ENCODE measurements at places on chromosomes 2 and 18.

DNA sequence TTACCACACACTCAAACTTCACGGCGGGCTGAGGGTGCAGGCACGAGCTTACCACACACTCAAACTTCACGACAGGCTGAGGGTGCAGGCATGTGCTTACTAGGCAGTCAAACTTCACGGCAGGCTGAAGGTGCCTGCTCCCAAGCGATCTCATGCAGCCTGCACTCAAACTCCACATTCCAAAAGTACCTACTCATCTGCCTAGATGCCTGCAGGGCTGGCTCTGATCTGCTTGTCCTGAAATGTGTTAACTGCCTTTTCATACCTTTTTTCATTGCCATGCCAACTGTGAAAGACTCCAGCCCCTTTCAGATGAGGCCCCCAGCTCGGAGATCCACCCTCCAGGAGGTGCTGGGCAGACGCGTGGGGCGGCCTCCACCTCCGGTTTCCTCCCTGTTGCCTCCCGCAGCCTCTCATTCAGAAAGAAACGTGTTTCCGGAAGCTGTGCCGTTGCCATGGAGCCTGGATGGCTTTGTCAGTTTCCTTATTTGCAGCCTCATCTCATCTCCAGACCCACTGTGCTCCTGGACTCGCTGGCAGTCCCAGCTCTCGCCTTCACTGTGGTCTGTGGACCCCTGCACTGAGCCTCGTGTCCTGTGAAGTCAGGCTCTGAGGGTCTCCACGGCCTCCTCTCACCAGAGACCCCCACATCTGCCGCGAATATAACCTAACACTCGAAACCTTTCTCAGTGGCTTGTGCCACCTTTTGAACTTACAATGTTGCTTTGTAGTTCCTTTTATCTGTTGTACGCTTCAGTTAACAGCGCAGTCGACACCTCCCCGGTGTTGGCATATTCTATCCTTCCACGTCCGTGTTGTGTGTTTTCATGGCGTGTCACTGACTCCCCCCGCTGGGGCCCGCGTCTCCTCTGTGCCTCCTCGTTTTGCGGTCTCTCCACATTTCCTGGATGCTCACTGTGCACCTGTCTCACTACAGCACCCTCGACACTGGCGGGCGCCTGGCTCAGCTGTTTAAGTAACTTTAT is 106.1 kb upstream of the ALKAL2 start:
- peak; percentile 24 for DNase-seq

GRCh38 chr2:118980022-118980421 is 38.0 kb downstream of the MARCO start:
- no peak for DNase-seq

GRCh38 chr18:59150236-59150635 is 10.6 kb downstream of the SEC11C start:
- no peak for DNase-seq

DNA sequence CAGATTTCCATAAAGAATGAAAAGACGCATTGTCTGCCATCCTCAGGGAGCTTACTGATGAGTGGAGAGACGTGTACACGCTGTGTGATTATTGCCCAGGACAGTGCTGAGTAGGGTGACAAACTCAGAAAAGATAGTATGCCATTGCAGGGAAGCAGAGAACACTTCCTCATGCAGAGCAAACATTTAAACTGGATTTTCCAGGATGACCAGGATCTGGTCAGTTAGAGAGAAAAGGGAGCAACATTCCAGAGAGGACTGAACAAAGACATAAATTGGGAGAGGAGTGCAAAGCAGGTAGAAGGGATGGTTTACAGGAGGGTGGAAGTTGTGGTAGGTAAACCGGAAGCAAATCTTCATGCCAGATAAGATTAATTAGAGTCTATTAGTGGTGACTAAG is 2.3 kb downstream of the SLC9A2 start:
- no peak for DNase-seq

GRCh38 chr2:129730979-129731378 is 248.5 kb upstream of the RAB6C start:
- no peak for DNase-seq

DNA sequence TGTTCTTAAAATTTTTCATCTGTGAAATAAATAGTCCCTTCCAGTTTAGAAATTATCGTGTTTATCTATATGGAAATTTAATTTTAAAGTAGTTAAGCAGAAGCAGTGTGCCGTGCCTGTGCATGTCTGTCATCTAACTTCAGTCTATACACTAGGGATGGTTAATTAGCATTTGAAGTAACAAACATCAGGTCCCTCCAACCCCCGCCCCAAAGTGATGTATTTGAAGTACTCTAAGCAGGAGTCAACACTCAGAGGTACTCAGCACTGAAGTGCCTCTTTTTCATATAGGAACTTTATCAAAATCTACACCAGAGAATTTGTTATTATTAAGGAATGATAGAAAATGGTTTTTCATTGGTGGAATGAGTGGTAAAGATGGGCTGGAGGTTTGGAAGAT is 33.0 kb downstream of the LANCL1 start:
- DNase-seq = no peak

GRCh38 chr2:133919285-133919684 is 334.6 kb upstream of the MGAT5 start:
- DNase-seq = no peak

GRCh38 chr2:69344305-69344704 is 42.7 kb downstream of the GFPT1 start:
- no peak for DNase-seq

DNA sequence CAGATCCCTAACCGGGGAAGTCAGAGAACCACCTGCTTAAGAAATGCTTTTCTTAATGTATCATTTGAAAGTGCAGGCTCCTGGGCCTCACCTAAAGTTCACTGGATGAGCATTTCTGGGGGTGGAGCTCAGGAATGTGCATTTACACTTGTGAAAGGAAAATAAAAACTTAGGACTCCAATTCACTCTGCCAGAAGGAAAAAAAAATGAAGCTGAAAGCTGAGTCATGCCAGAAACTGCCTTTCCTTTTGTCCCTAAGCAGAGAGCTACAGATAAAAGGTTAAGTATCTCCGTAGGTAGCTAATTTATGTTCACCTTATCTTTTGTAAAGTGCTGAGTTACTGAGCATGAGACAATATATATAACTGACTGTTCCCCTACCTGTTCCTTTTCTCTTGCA is 229.5 kb upstream of the MEX3C start:
- no peak for DNase-seq

GRCh38 chr2:30236591-30237238 is 5.4 kb downstream of the LBH start:
- DNase-seq = no peak

- no peak for DNase-seq
Measured at GRCh38 chr18:7940971-7941370, 373.9 kb downstream of the PTPRM start.

DNA sequence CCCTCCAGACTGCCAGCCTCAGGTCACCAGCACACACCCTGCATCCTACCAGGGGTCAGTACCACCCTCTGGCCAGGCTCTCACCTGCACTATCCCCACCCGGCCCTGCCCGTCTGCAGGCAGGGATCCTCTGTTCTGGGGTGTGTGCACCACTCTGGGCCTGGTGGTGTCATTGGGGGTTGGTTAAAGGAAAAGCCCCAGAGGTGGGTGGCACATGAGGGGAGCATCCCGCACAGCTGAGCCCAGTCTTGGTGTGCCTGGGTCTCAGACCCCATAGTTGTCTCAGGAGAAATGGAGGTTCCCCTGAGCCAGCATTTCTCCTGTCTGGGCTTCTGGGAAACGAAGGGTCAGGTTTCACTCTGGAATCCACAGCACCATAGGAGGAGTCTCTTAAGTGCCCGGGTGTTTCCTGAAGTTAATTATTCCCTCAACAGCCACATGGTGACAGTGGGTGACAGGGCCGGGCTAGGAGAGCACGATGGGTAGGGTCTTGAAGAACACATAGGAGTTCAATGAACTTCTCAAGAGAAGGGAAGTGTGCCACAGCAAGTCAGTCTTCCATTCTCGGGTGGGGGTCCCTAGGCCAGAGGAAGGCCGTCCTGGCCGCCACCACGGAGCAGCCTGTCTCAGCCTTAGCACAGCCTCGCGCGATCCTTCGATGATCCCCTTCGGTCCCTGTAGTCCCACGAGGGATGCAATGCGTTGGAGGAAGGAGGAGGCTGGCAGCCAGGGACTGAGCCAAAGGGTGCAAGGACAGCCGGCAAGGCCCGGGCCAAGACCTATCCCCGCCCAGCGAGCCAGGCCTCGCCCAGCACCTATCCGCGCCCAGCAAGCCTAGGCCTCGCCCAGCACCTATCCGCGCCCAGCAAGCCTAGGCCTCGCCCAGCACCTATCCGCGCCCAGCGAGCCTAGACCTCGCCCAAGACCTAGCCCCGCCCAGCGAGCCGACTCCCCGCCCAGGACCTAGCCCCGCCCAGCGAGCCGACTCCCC is 1.1 kb upstream of the FARP2 start:
- DNase-seq = no peak

DNA sequence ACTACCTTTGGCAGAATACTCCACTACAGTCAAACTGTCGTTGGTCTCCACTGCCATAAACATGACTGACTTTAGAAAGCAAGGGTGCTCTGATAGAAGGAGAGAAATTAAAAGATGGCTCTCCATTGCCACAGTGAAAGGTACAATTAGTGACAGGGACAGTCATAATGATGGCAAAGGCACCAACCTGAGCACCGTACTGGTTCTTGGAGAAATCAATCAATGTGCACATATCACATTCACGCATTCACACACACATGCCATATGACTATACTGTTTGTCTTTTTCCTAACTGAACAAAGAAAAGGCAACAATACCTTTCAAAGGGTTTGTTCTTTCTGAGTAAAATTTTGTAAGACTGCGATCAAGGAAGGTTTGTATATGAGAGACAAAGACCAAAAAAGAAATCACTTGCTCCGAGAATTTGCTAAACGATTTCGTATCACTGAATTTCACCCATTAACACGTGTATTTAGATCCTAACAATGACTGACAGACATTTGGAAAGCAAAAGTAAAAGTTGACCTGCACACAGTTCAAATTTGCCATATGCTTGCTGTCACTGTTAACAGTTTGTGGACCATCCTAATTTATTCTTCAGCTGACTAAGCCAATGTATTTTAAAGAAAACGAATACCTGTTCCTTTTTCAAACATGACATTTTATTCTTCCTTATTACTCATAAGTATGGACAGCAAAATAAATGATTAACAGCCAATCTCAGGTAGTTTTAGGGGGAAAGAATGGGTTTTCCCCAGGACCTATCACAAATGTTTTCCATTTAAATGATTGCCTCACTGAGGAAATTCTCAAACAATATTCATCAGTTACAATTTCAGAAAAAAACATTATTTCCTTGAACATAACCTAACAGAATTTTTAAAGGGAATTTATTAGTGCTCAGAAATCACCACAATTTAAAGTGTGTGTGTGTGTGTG is 644.4 kb downstream of the ZEB2 start:
- no peak for DNase-seq

- no peak for DNase-seq
Measured at GRCh38 chr18:35703043-35703688, 121.6 kb downstream of the GALNT1 start.

- DNase-seq = no peak
Measured at GRCh38 chr2:207473931-207474235, 55.9 kb upstream of the CREB1 start.

DNA sequence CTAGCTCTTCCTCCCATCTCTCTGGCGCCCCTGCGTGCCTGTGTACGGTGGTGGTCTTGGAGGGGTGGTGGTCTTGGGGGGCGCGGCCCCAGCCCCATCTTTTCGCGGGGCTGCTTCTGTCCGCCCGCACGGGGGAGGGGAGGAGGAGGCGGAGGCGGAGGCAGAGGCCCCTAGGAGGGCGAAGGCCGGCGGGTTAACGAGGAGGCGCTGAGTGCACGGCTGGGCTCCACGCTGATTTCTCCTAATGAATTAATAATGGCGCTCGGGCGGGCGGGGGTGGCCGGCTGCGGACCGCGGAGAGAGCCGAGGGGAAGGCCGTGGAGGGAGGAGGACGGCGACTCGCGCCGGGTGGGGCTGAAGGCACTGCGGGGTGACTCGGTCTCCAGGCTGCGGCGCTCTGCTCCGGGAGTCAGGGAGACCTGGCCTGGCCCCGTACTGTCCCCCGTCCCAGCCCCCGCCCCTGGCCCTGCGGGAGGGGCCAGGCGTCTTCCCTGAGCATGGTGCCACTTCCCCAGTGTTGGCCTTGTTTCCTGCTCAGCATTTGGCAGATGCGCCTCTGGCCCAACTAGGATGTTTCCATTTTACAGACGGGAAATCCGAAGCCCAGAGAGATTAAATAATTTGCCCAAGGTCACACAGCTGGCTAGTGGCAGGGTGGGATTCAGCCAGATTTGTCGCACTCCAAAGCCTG is 6.0 kb downstream of the GAREM2 start:
- DNase-seq = no peak

GRCh38 chr18:11990539-11990938 is 9.2 kb downstream of the IMPA2 start:
- no peak for DNase-seq

DNA sequence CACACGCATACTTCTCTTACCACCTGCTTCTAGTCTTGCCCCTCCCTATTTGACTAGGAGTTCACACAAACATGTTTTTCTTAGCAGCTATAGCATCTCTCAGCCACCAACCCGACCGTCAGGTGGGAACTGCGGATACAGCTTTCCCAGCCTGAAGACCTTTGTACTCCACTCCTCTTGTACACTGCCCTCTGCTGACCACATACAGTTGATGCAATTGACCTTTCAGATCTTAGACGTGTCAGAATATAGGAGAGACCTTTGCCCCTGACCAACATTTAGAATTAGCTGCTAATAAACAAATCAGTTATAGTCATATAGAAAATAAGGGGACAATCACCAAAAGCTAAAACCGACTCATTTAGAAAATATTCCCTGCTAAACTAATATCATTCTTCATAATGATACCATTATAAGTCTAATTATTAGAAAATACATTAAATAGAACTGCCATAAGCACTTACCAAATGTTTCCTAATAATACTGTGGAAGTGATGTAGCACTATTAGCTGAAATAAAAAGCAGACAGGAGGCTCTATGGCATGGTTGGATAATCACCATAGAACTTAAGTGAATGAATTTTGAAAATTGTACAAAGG is 208.4 kb downstream of the RAD51AP2 start:
- peak; percentile 10 for DNase-seq

DNA sequence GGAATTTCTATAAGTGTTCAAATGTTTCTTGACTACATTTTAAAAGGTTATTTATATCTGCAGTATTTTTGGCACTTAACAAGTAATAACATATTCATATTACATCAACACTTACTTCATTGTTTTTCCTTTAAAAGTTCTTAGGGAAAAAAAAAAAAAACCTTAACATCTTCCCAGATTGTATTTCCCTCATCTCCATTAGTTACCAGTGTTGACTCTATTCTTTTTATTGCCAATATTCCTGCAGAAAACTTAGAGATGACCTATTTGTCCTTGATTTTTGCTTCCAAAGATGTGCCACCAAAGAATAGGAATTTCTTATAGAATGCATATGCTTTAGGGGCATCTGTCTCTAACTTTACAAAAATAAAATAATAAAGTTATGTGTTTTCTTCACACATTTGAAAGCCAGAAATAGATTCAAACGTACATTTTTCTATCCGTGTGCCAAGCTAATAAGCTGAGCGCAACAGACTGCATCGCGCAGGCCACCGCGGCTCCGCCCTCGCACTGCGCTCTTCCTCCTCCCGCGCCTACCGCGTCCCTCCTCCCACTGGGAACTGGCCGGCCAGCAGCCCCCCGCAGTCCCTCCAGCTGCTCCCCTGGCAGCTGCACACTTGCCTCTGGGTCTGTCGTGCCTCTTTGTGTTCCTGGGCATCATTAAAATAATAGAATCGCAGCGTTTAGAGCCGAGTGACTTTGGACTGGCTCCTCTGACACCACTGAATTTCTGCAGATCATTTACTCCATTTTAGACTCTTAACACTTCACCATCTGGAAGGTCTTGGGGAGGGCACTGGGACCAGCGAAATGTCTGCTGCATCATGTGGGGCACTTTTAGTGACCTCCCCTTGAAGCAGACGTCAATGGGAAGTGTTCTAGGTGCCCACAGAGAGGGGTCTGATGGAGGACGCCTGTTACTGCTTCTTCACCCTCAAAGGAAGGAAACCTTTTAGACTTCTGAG is 21.2 kb upstream of the NAB1 start:
- peak; percentile 52 for DNase-seq

All from hippocampal formation (tissue), 2 donors.